ENCODE measurements at places on chromosomes 16 and 17. TPM values are rescaled to one million over a fixed set of nuclear protein-coding genes. Genes with fewer than 3 reads are reported as not detected.

- no peak for DNase-seq
These were observed 25.2 kb downstream of the C16orf95 start for GRCh38 chr16:87291944-87292343.

- peak; percentile 53 for DNase-seq
These were observed 28.8 kb downstream of the GINS2 start for GRCh38 chr16:85659805-85660511.

DNA sequence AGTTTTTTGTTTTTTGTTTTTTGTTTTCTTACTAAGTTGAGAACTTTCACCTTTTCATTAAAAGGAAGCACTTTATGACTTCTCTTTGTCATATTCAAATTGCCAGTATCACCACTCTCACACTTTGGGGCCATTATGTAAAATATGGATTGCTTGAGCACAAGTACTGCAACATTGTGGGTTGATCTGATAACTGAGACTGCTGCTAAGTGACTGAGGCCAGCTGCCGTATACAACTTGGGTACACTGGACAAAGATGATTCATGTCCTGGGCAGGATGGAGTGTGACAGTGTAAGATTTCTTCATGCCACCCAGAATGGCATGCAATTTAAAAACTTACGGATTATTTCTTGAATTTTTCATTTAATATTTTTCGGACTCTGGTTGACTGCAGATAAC is 7.8 kb downstream of the TTC19 start:
- no peak for DNase-seq

The SKAP1 gene
- total RNA-seq = 0.17 TPM

The CCDC154 gene
- not detected for total RNA-seq

GRCh38 chr16:83826146-83826913 is 18.6 kb downstream of the HSBP1 start:
- peak; percentile 74 for DNase-seq

DNA sequence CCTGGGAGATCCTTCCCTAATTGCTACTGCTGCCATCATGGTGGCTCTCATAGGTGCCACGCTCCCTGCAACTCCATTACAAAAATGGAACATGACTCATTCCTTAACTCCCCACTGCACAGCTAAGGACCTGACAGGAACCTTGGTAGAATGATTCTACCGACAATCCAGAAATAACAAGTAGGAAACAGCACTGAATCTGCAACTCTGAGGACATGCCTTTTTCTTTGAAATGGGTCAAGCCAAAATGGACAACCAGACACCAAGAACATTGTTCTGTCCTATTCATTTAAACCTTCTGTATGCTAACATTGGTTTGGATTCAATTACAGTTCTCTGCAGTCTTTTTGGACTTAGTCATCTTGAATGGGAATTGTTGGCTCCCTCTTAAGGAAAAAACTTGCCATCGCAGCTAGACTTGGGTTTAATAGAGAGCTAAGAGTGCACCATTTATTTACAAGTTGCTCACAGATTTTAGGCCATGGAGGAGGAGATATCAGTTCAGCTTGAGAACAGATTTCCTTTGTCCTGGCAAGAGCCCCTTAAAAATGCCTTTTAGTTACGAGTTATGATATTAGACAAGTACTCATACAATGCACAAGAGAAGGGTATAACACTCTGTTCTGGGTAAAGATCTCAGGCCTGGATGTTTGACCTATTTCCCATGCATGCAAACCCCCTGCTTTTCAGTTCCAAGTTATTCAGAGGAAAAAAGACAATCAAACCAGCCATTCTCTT is 20.9 kb upstream of the NSRP1 start:
- peak; percentile 64 for DNase-seq
